ENCODE measurements at places on chromosomes 2 and 18. TPM values are rescaled to one million over a fixed set of nuclear protein-coding genes. Genes with fewer than 3 reads are reported as not detected.

AMER3 gene
- total RNA-seq: not detected

KIF1A gene
- 4.3 TPM for total RNA-seq

SRD5A2 gene
- not detected for total RNA-seq

ABCB11 gene
- total RNA-seq: not detected

EIF4E2 gene
- 90.5 TPM for total RNA-seq

HDAC4 gene
- total RNA-seq: 32.2 TPM

- peaks cover 25% of the 10 kb centered on the region for H3K4me1 ChIP-seq
- no peak overlapping the region for H3K4me3 ChIP-seq
- H3K27ac ChIP-seq: no peak overlapping the region
Observed at GRCh38 chr18:8771930-8772329, 66.6 kb downstream of the MTCL1 start.

- no peak for DNase-seq
- no peaks in the 10 kb centered on the region for H3K27me3 ChIP-seq
- peak overlapping the region; percentile 58 for H3K27ac ChIP-seq
- peaks cover 51% of the 10 kb centered on the region for H3K36me3 ChIP-seq
- H3K4me1 ChIP-seq: peaks cover 24% of the 10 kb centered on the region
- H3K4me3 ChIP-seq: no peak overlapping the region
Observed at GRCh38 chr2:85649201-85650190, 18.5 kb downstream of the SFTPB start.

- H3K4me3 ChIP-seq: no peak overlapping the region
- H3K36me3 ChIP-seq: no peaks in the 10 kb centered on the region
- no peaks in the 10 kb centered on the region for H3K27me3 ChIP-seq
- no peak overlapping the region for H3K27ac ChIP-seq
- H3K4me1 ChIP-seq: no peaks in the 10 kb centered on the region
- DNase-seq: no peak
Observed at GRCh38 chr18:9884532-9885140, 1.1 kb upstream of the TXNDC2 start.

GRCh38 chr2:104415284-104415683, 438.6 kb upstream of the POU3F3 start:
- H3K4me3 ChIP-seq: no peak overlapping the region
- no peak for DNase-seq
- no peaks in the 10 kb centered on the region for H3K36me3 ChIP-seq
- no peaks in the 10 kb centered on the region for H3K4me1 ChIP-seq
- no peak overlapping the region for H3K27ac ChIP-seq
- peaks cover 13% of the 10 kb centered on the region for H3K27me3 ChIP-seq

GRCh38 chr2:193124815-193125214, 930.1 kb upstream of the TMEFF2 start:
- H3K4me1 ChIP-seq: no peaks in the 10 kb centered on the region
- no peaks in the 10 kb centered on the region for H3K27me3 ChIP-seq
- H3K4me3 ChIP-seq: no peak overlapping the region
- no peak overlapping the region for H3K27ac ChIP-seq

DNA sequence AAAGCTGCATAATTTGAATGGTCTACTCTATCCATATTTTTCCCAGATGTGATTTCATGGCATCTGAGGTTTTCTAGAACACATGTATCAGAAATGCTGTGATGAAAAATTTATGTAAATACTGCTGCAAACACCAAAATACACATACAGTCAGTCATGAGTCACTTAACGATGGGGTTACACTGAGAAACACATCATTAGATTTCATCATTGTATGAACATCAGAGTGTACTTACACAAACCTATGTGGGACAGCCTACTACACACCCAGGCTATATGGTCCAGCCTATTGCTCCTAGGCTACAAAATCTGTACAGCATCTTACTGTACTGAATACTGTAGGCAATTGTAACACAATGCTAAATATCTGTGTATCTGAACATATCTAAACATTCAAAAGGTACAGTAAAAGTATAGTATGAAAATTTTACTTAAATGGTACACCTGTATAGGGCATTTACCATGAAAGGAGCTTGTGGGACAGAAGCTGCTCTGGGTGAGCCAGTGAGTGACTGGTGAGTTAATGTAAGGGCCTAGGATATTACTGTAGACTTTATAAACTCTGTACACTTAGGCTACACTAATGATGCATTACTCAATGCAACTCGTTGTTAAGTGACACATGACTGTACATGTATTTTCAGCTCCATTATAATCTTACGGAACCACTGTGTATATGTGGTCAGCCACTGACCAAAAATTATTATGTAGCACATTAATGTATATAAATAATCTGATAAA, 33.5 kb downstream of the PNO1 start:
- peaks cover 7% of the 10 kb centered on the region for H3K36me3 ChIP-seq
- H3K4me3 ChIP-seq: no peak overlapping the region
- no peak for DNase-seq
- peak overlapping the region; percentile 8 for H3K27ac ChIP-seq

DNA sequence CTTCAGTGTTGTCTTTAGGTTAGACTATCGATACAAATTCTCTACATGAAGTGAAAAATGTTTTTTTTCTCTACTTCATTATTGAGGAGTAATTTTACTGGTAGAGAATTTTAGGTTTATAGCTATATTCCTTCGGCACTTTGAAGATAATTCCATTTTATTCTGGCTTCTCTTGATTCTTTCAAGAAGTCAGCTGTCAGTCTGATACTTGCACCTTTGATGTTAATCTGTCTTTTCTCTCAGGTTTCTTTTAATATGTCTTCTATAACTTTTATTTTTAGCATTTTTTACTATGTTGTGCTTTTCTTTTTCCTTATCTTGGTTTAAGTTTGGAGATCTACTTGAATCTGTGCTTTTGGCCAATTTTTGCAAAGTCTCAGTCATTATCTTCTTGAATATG, 18.6 kb downstream of the TSPYL6 start:
- H3K4me3 ChIP-seq: no peak overlapping the region
- no peak for DNase-seq
- H3K27me3 ChIP-seq: peaks cover 6% of the 10 kb centered on the region
- H3K27ac ChIP-seq: no peak overlapping the region

GRCh38 chr18:37590346-37590745, 24.7 kb upstream of the CELF4 start:
- no peak overlapping the region for H3K27ac ChIP-seq
- H3K4me3 ChIP-seq: no peak overlapping the region
- H3K4me1 ChIP-seq: no peaks in the 10 kb centered on the region
- no peaks in the 10 kb centered on the region for H3K27me3 ChIP-seq
- no peak for DNase-seq

DNA sequence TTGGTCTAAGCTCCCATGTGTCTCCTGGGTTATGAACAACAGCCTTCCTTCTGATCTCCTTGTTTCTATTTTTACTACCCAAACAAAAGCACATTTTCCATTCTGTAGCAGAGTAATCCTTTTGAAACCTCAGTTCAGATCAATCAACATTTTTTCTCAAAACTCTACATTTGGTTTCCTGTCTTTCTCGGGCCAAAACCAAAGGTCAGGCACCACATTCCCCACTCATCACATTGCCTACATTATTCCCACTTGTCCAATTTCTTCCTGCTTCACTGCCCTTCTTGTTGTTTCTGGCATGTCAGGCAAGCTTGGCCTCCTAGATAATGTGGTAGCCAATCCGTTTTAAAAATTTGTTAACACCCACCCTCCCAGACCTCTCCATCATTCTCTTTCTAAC, 196.8 kb downstream of the PPP1R1C start:
- peak overlapping the region; percentile 11 for H3K27ac ChIP-seq
- H3K27me3 ChIP-seq: no peaks in the 10 kb centered on the region
- no peak overlapping the region for H3K4me3 ChIP-seq
- no peak for DNase-seq

- no peak for DNase-seq
- no peak overlapping the region for H3K4me3 ChIP-seq
- H3K27me3 ChIP-seq: no peaks in the 10 kb centered on the region
- no peaks in the 10 kb centered on the region for H3K36me3 ChIP-seq
- H3K27ac ChIP-seq: no peak overlapping the region
Observed at GRCh38 chr2:184030989-184031388, 567.3 kb upstream of the ZNF804A start.

DNA sequence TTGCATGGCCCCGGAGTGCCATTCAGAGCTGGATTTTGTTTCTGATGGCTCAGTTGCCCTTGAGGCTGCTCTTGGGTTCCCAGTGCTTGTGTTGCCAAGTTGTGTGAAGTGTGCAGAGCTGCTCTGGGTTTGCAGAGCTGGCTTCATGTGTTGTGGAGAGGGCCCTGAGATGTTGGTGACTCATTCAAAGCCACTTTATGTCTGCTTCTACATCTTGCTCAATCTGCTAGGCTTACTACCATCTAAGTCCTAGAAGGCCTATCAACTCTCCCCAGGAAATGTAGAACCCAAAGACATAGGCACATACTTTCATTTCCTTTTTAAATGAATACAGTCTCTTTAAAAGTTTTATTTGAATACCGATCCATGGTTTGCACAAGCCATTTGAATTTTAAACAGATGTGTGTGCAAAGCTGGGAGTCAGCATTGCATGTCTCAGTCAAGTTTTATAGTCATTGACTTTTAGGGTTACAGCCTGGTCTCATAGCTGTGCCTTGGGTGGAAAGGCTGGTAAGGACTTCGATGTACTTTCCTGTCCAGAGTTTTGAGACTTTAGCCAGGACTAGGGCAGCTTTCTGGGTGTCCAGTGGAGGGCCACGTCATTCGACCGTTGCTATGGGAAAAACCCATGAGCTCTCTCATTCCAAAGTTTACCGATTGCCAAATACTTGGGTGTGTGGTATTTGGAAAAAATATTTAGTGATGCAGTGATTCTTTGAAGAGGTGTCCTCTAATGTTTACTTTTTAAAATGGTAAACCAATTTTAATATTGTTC, 105.0 kb downstream of the LTBP1 start:
- H3K27me3 ChIP-seq: no peaks in the 10 kb centered on the region
- DNase-seq: no peak
- H3K4me1 ChIP-seq: peaks cover 8% of the 10 kb centered on the region
- H3K27ac ChIP-seq: no peak overlapping the region

GRCh38 chr2:143146815-143147530, 17.8 kb downstream of the ARHGAP15 start:
- H3K4me1 ChIP-seq: peaks cover 7% of the 10 kb centered on the region
- DNase-seq: no peak
- H3K27ac ChIP-seq: no peak overlapping the region
- no peak overlapping the region for H3K4me3 ChIP-seq
- H3K27me3 ChIP-seq: peaks cover 41% of the 10 kb centered on the region

DNA sequence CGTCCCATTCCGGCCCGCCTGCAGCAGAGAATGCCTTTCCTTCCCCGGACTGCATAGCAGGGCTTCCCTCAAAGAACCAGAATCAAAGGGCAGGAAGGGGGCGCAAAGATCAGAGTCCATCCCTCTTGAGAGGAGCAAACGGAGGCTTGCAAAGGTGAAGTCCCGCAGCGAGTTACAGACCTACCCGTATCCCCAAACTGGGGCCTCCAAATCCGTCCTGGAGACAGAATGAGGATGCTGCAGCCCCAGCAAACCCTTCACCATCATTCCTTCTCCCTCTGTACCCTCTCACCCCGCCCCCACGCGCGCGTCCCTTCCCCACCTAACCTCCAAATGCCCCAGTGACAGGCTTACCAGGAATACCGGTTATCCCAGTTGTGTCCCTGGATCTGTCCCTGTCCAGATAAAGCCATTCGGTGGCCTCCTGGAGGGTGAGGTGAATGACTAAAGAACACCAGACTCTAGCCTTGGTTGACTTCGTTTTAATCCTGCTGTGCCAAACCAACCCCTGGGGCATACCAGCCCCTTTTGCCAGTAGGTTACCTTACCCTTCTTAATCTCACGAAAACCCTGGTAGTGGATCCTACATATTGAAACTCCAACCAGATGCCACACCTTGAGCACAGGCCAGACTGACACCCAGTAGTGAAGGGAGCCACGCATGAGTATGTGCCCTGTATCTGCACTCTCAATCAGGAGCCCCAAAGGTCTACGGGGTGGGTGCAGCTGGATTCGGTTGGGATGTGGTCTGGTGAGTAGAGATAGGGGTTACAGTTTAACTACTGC, 961 bp upstream of the SLC40A1 start:
- H3K36me3 ChIP-seq: peaks cover 2% of the 10 kb centered on the region
- H3K27me3 ChIP-seq: peaks cover 28% of the 10 kb centered on the region
- no peak for DNase-seq
- peak overlapping the region; percentile 75 for H3K4me3 ChIP-seq

DNA sequence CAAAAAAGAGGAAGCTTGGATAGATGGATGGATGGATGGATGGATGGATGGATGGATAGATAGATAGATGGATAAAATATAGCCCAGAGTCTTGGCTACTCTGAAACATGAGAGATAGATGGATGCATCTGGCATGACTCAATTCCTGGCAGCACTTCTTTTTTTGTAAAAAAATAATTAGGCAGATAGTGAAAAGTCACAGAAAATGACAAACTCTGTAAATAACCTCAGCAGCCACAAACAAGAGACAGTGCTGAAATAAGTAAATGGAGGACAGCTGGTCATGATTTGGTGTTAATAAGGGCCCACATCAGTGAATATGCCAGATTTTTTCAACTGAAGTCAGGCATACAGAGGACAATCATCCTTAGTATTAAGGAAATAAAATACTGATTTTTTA, 585.0 kb upstream of the GCFC2 start:
- no peaks in the 10 kb centered on the region for H3K36me3 ChIP-seq
- no peak for DNase-seq
- H3K27ac ChIP-seq: no peak overlapping the region
- no peaks in the 10 kb centered on the region for H3K27me3 ChIP-seq
- no peak overlapping the region for H3K4me3 ChIP-seq

DNA sequence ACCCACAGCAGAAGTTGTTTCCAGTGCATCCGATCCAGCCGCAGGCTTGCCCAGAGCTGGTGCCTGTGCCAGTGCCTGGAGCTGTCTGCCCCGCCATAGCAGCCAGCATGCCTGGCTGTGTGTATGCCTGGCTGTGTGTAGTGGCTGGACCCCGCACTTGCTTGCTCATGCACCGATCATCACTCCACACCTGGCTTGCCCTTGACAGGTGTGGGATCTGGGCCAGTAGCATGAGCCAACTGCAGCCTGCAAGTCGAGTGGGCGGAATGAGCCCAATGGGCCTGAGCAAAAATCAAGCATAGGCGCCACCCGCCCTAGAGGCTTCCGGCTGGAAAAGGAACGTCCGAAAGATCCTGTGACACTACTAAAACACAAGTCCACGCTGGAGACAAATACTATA, 74.5 kb downstream of the EPB41L3 start:
- H3K27me3 ChIP-seq: no peaks in the 10 kb centered on the region
- no peak for DNase-seq
- no peak overlapping the region for H3K4me3 ChIP-seq
- H3K4me1 ChIP-seq: no peaks in the 10 kb centered on the region
- H3K27ac ChIP-seq: no peak overlapping the region

GRCh38 chr2:230060672-230061293, 7.9 kb downstream of the SLC16A14 start:
- no peaks in the 10 kb centered on the region for H3K27me3 ChIP-seq
- no peak overlapping the region for H3K4me3 ChIP-seq
- H3K36me3 ChIP-seq: peaks cover 8% of the 10 kb centered on the region
- H3K27ac ChIP-seq: no peak overlapping the region
- peaks cover 9% of the 10 kb centered on the region for H3K4me1 ChIP-seq
- DNase-seq: no peak

GRCh38 chr2:74606927-74607326, 41.2 kb downstream of the M1AP start:
- DNase-seq: no peak
- H3K4me3 ChIP-seq: no peak overlapping the region
- H3K27me3 ChIP-seq: peaks cover 78% of the 10 kb centered on the region
- H3K4me1 ChIP-seq: no peaks in the 10 kb centered on the region

GRCh38 chr2:238163481-238164198, 4.9 kb downstream of the ERFE start:
- no peak overlapping the region for H3K4me3 ChIP-seq
- no peak overlapping the region for H3K27ac ChIP-seq
- H3K4me1 ChIP-seq: peaks cover 11% of the 10 kb centered on the region
- no peaks in the 10 kb centered on the region for H3K27me3 ChIP-seq
- H3K36me3 ChIP-seq: peaks cover 2% of the 10 kb centered on the region

- no peak for DNase-seq
- no peaks in the 10 kb centered on the region for H3K4me1 ChIP-seq
- peaks cover 2% of the 10 kb centered on the region for H3K27me3 ChIP-seq
- H3K27ac ChIP-seq: no peak overlapping the region
- no peaks in the 10 kb centered on the region for H3K36me3 ChIP-seq
Observed at GRCh38 chr2:220795705-220796104, 776.4 kb downstream of the EPHA4 start.

All from osteocyte (in vitro differentiated cells).